ENCODE measurements at places on chromosomes 16 and 17.

GRCh38 chr16:31221357-31222160, 4.6 kb upstream of the PYDC1 start:
- no peak for DNase-seq

GRCh38 chr16:53872248-53873221, 168.6 kb downstream of the FTO start:
- DNase-seq: no peak

DNA sequence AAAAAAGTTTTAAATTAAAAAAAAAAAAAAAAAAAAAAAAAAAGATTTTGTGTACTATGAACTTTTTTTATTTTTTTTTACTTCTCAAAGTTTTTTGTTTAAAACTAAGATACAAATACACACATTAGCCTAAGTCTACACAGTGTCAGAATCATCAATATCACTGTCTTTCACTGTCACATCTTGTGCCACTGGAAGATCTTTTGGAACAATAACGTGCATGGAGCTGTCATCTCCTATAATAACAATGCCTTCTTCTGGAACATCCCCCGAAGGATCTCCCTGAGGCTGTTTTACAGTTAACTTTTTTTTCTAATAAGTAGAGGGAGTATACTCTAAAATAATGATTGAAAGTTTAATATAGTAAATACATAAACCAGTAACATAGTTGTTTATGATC, 295.7 kb downstream of the KCNJ2 start:
- no peak for DNase-seq

DNA sequence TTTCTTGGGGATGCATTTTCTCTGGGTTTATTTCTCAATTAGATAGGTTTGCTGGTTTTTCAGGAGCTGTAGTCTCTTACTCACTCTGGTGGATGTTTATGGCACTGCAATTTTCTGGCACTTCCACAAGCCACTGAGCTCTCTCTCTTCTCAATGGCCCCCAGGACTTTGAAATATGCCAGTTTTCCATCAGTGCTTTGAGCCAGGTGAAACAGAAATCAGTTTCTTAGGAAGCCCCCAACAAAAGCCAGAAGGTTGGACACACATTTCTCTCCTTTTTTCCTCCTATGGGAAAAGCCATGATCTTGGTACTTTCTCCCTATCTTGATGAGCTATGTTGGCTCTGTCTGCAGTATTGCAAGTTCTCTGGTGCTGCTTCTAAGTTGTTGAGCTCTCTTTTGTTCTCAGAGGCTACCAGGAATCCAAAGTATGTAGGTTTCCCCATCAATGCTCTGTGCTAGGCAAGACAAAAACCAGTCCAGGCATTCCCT, 90.7 kb upstream of the SMIM36 start:
- no peak for DNase-seq

DNA sequence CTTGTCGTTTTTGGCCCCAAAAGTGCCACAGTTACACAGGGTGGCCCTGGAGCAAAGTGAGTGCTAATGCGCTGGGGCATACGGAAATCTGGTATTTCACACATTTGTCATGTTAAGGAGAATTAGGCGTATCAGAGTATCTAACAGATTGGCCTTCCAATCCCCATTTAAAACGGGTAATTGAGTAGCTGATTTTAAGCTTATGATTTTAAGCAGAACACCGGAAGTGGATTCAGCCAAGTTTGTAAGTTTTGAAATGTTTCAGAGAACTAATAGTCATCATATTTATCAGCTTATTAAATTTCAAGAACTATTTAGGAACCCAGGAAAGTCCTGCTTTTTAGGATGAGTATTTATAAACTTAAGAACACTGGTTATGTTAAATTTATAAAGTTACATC, 19.5 kb downstream of the LRRC75A start:
- DNase-seq: no peak

Measured in stimulated activated CD4-positive, alpha-beta T cell treated with anti-CD3 and anti-CD28 coated beads, Interleukin-2, amount 100 ng/mL, for 24 hours (primary cell).